ENCODE measurements at places on chromosomes 1 and 21.

DNA sequence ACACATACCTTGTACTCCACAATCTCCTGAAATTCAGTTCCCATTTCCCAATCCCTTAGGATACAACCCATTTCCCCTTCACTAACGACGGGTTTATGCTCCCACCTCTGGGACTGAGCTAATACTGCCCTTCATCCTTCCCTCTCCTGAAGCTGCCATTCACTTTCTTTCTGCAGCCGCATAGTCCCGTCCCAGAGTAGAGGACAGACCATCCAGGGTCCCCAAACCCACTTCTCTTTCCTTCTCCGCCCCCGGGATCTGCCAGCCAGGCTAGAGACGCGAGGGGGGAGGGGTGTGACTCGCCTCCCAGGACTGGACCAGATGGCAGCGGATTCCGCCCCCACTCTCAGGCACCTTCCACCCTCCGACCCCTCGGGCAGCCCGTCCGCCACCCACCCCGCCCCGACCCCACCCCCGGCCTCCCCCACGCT is 679 bp downstream of the ABL2 start:
- DNase-seq = no peak

DNA sequence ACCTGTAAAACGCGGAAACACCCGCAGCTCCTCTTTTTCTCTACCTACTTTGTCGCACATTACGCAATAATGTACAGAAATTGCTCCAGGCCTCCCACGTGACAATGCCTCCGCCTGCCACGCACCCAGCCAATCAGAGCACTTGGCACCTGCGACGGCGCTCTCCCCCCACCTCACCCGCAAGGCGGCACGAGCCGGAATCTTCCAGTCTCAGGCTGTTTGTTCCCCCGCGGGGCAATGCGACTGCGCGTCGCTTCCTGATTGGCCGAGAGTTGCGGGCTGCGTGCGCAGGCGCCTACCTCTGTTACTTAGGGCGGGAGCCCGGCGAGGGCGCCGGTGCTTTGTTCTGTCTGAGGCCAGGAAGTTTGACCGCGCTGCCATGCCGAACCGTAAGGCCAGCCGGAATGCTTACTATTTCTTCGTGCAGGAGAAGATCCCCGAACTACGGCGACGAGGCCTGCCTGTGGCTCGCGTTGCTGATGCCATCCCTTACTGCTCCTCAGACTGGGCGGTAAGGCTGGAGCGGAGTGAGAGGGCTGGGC is at the start of gene MAEL:
MAEL (plus strand) TSS at position 307 of the 542 bp plus-strand sequence; CDS start at position 380, 73 bp downstream.
- DNase-seq = no peak

- no peak for DNase-seq
Observed at GRCh38 chr21:28212061-28212460, 780.6 kb downstream of the LTN1 start.

DNA sequence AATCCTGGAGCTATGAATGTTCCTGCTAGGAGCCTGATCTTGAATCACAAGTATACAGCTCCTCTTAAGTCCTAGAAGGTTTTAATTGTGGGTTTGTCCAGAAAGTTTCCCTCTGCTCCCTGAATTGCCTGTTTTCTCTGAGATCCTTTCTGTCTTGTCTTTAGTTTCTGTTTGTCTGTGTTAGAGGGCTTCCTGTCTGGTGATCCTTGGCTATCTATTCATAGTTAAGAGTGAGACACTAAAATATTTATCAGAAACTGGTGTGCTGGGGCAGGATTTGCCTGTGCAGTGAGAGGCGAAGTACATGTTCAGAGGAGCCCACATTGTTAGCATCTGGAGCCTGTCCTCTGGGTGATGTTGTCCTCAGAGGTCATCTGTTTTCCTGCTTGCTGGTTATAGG is 45.4 kb downstream of the ETS2 start:
- no peak for DNase-seq

GRCh38 chr21:45535341-45536081 is 6.7 kb downstream of the SLC19A1 start:
- DNase-seq = no peak

- no peak for DNase-seq
Observed at GRCh38 chr1:229856009-229856650, 210.9 kb upstream of the GALNT2 start.

- no peak for DNase-seq
Observed at GRCh38 chr1:95554408-95554807, 320.4 kb downstream of the RWDD3 start.

GRCh38 chr1:53693339-53693738 is 45.6 kb downstream of the GLIS1 start:
- DNase-seq = no peak

DNA sequence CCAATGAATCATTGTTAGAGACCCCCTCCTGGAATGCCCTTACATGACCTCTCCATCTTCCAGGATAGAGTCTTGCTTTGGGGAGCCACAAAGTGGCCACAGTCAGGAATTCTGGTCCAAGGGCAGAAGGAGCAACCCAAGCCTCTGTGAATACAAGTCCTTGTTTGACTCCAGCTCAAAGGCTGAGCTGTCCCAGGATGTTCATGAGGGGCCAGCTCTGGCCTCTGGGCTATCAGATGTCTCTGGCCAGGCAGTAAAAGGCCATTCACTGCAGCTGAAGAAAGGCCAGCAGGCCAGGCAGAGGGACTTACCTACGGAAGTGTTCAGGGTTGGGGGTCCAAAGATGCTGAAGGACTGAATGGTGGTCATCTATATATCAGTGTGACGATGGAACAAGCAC is 98.3 kb upstream of the IPO9 start:
- DNase-seq = no peak

DNA sequence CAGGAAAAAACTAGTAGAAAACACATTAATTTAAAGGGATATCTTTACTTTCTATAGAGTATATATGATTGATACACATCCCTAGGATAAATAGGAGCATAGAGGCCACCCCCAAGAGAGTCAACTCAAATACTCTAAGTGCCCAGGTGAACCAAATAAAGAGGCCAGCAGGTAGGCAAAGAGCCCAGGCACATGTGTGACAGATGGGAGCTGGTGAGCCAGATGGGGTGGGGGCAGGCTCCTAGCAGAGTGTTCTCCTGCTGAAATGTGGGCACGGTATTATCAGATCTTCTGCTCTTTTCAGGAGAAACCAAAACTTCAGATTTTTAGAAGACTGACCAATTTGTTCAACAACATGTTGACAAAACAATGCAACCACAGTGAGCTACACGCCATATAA is 333.4 kb upstream of the PKN2 start:
- DNase-seq = no peak

DNA sequence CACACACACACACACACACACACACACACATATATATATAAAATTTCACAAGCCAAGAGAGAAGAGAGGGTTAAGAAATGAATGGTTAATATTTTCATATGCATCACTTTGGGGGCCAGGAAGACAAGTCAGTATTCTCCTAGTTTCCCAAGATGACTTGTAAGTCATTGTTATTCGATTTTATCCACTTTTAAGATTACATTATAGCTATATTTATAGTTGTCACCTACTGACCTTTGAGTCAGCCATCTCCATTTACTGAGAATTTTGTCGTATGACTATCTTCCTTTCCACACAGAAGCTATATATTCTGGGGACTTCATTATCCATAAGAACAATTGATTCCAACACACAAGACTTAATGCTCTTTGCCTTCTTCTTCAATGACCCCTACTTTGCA is 8.9 kb downstream of the LYST start:
- DNase-seq = no peak

DNA sequence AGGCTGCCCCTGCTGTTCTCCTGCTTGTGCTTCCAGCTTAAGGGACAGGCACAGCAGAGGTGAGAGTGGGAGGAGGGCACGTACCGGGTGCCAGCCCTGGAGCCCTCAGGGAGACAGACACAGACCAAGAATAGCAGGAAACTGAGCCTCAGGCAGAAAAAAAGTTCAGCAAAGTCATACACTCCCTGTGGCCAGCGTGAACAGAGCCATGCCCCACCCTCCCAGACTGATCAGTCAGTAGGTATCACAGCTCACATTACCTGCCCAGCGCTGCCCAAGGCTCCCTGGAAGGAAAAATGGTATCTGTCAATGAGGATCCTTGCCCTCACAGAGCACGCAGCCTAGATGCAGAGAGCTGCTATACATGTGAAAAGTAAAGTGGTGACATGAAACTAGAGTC is 1.3 kb downstream of the UBL4B start:
- no peak for DNase-seq

DNA sequence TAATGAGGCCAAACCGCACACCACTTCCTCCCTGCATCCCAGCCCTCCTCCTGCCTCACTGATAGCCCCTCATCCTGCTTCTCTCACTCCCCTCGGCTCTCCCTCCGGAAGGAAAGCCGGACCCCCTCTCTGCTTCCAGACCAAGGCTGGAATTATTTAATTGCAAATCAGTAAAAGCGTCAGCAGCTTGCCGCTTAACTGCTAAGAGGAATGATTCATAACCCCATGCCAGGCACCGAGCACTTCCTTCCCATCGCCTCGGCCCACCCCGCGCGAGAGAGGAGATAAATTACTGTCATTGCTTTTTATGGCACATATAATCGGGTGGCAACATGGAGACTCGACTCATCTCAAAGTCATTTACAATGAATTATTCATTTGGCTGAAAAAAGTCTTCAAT is 77.3 kb downstream of the UBIAD1 start:
- no peak for DNase-seq

DNA sequence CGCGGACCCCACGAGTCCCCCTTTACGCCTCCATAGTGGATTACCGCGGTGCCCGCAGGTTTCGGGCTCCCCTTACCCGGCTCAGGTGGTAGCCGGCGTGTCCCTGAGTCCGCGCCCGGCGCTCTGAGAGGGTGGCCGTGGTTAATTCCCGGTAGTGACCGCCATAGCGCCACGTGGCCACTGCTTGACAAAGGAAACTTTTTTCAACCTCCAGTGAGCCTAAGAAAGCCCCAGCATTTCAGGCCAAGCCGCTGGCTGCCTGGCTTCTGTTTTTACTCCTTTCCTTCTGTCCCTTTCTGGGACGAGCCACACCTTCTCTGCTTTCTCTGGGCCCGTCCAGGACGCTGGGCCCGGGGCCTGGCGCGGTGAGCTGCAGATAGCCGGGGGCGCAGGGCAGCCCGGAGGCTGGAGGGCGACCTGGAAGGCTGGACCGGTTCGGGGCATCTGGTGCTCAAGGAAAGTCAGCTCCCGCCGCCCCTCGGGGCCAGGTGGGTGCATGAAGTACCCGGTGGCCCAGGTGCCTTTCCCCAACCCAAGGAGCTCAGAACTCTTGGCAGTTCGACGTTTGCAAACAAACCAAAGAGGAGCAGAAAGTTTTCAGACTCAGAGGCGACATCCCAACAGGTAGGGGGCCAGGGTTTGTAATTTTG is 540 bp upstream of the C1orf198 start:
- DNase-seq = no peak

- DNase-seq = no peak
Observed at GRCh38 chr1:199762572-199762971, 264.9 kb upstream of the NR5A2 start.

DNA sequence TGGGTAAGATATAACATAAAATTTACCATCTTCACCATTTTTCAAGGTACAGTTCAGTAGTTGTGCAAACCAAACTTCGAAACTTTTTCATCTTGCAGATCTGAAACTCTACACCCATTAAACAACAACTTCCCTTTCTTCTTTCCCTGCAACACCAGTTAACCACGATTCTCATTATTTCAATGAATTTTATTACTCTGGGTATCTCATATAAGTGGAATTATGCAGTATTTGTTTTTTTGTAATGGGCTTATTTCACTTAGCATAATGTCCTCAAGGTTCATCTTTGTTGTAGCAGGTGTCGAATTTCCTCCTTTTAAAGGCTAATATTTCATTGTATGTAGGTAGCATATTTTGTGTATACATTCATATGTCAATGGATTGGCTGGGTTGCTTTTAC is 146.1 kb downstream of the SPATA46 start:
- DNase-seq = no peak

GRCh38 chr1:76501136-76501535 is 366.1 kb upstream of the ST6GALNAC5 start:
- DNase-seq = no peak

DNA sequence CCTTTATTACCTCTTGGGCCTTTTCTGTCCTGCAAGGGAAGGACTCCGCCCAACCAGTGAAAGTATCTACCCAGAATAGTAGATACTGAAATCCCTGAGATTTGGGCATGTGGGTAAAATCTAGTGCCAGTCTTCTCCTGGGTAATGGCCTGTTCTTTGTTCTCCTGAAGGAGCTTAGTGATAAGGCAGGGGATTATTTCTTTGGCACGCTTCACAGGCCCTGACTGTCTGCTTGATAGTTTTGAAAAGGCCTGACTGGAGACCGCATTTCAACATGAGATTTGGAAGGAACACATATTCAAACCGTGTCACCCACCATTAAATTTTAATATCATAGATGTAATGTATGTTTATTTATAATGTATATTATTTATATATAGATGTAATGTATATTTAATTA is 48.9 kb downstream of the RASAL2 start:
- no peak for DNase-seq

DNA sequence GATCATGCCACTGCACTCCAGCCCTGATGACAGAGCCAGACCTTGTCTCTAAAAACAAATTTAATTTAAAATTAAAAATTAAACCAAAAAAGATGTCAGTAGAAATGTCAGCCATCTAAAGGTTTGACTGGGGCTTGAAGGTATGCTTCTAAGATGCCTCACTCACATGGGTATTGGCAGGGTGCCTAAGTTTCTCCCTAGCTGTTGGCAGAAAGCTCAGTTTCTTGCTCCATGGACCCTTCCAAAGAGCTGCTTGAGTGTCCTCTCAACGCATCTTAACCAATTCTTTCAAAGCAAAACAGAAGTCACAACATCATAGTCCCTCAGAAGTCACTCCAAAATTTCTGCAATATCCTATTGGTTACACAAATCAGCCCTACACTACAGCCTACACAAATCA is 231.0 kb upstream of the ADGRL2 start:
- no peak for DNase-seq
